Left colon (tissue), 2 donors: ENCODE measurements at places on chromosomes 2 and 18. TPM values are rescaled to one million over a fixed set of nuclear protein-coding genes. Genes with fewer than 3 reads are reported as not detected.

CDC42EP3 gene
- total RNA-seq, result 46.7 TPM

GALNT3 gene
- total RNA-seq, result 96.3 TPM

DNA sequence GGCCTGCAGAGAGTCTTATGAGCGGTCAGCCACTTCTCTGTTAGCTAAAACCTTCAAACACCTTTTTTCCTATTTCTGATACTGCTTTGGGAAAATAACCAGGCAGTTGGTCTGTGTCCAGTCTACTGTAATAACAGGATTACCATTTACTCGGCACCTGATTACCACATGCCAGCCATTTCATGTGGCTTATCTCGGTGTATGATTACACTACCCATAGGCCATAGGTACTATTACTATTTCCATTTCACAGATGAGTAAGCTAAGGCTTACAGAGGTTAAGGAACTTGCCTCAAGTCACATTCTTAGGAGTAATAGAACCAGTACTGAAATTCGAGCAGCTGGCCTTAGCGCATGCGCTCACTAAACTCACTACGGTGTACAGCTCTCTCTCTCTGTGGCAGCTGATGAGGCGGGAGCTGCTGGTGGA is 147.2 kb upstream of the L3MBTL4 start:
- DNase-seq, result no peak

- no peak for DNase-seq
These were observed 2.9 kb downstream of the MXD1 start for GRCh38 chr2:69917852-69918251.
